NCI-H1105 treated with DMSO at 0.1 percent for 48 hours (cell line): ENCODE measurements at places on chromosomes 7 and 10.

DNA sequence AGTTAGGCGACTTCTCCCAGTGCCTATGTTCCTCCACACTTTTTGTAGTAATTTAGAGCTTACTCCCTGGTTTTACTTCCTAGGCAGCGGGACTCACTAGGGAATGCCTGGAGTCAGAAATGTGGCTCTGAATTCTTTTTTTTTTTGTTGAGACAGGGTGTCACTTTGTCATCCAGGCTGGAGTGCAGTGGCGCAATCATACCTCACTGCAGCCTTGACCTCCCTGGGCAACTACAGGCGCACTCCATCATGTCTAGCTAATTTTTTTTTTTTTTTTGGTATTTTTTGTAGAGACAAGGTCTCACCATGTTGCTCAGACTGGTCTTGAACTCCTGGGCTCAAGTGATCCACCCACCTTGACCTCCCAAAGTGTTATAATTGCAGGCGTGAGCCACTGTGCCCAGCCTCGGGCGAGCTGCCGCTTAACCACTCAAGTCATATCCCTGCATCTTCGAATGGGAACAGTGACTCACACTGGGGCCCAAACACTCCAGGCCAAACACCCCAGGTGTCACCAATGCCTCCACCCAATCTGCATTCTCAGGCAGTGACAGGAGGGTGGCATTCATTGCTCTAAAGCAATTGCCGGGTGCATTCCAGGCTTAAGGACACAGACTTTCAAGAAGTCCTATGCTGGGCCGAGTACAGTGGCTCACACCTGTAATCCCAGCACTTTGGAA lies 19.6 kb downstream of the RGS10 start:
- DNase-seq: no peak

DNA sequence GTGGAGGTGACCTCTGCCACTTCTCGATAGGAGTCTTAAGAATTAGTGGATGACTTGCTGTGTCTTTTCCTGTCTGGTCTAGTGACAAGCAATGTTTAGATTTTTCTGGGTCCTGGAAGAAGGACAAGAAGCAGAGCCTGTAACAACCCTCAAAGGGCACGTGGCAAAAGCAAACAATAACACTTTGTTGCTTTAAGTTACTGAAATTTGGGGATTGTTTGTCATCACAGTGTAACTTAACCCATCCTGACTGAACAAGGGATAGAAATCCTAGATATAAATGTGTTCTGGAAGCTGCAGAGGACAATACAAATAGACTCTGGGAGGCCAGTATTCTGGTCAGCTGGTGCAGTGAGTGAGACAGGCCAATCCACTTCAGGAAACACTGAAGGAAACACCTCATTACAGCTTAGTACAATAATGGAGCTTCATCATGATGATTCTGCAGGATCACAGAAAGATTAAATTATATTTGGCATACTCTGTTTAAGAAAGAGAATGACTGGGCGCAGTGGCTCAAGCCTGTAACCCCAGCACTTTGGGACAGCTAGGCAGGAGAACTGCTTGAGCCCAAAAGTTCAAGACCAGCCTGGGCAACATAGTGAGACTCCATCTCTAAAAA lies 23.3 kb downstream of the ENKUR start:
- DNase-seq: no peak

GRCh38 chr7:132780822-132781221 lies 204.6 kb upstream of the PLXNA4 start:
- no peak for DNase-seq

DNA sequence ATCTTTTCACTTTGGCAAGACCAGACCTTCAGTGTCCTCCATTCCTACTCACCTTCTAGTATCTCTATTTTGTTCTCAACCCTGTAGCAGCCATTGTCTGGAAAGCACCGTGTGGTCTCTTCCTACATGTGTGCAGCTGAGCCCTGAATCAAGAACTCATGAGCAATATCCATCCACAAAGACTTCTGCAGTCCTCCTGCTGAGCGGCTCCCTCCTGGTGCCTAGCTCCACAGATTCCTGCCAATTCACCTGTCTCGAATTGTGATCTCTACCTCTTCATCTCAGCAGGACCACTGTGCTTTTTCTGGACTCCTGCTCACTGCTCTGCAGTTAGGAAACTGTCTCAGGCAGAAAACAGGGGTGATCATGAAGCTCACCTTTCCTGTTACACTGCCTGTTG lies 118.8 kb downstream of the RELN start:
- DNase-seq: no peak

- no peak for DNase-seq
Observed at GRCh38 chr10:60257767-60258428, 131.8 kb downstream of the ANK3 start.

DNA sequence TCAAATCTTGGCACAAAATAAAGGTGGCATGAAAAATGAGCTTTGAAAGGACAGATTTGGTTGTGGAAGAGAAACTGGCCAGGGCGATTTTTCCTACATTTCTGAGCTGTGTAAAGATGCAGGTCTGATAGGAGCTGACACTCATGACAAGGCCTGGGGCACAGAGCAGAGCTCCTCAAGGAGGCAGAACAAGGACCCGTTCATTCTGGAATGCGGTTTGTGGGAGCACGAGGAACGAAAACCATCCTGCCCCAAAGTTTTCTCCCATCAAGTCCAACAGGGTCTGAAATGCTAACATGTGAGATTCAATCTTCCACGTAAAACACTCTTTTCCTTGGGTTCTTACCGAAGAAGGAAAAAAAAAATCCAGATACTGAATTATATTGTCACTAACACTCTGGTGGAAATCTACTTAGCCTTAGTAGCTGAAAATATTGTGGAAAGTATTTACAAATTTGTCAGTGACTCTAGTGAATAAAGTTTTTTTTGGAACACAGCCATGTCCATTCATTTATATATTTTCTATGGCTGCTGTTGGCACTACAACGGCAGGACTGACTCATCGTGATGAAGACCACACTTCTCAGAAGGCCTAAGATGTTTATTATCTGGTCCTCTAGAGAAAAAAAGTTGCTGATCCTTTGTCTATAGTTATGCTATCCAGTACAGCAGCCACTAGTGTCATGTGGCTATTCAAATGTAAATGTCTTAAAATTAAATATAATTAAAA lies 215.7 kb downstream of the BAMBI start:
- no peak for DNase-seq

DNA sequence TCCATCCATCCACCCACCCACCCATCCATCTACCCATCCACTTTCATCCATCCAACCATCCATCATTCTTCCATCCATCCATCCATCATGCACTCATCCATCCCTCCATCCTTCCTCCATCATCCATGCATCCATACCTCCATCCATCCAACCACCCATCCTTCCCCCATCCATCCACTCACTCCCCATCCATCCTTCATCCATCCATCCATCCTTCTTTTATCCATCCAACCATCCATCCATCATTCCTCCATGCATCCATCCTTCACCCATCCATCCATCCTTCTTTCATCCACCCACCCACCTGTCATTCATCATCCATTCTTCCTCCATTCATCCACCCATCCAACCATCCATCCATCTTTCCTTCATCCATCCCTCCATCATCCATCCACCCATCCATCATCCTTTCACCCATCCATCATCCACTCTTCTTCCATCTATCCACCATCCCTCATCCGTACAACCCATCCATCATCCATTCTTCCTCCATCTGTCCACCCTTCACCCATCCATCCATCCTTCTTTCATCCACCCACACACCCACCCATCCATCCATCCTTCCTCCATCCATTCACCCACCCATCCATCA lies 428.2 kb downstream of the DNAJB6 start:
- no peak for DNase-seq
